ENCODE measurements at places on chromosomes 4 and X.
A peak's percentile ranks its signal among the peaks of the same experiment; 100 is the strongest.

DNA sequence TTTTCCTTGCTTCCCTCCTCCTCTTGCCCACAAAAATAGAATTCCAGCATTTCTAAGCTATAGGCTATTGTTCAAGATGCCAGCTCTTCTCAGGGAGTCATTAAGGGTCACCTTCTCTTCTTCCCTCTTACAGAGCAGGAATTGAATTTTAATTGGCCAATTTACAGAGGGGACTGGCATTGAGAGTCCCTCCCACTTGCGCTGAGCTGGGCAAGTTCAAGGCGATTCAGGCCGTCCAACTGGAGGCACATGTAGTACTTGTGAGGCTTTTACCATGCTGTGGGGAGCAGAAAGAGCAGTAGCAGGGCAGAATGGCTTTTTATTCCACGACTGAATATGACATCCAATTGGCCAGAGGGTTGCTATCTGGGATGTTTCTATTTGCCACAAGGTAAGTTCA lies 181.9 kb downstream of the SOWAHB start:
- DNase-seq, result no peak

DNA sequence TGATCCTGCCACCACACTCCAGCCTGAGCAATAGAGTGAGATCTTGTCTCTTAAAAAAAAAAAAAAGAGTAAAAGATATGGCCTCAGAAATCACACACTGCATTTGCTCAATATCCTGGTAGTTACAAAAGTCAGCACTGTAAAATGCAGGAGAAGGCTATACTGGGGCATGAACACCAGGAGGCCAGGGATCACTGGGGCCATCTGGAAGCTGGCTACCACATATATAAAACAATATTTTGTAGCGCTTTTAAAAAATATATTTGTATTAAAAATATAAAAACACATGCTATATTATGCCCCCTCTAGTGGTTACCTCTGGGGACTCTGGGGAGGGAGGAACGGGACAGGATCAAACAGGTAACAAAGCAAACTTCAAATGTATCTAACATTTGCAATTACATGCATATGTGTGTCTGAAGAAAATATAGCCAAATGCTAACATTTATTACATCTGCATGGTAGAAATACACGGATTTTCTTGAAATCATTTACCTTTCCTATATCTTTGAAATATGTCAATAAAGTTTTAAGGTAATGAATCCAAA lies 4.0 kb downstream of the C4orf46 start:
- DNase-seq, result no peak

- DNase-seq, result no peak
Observed at GRCh38 chr4:140061194-140061593, 92.8 kb downstream of the MAML3 start.

DNA sequence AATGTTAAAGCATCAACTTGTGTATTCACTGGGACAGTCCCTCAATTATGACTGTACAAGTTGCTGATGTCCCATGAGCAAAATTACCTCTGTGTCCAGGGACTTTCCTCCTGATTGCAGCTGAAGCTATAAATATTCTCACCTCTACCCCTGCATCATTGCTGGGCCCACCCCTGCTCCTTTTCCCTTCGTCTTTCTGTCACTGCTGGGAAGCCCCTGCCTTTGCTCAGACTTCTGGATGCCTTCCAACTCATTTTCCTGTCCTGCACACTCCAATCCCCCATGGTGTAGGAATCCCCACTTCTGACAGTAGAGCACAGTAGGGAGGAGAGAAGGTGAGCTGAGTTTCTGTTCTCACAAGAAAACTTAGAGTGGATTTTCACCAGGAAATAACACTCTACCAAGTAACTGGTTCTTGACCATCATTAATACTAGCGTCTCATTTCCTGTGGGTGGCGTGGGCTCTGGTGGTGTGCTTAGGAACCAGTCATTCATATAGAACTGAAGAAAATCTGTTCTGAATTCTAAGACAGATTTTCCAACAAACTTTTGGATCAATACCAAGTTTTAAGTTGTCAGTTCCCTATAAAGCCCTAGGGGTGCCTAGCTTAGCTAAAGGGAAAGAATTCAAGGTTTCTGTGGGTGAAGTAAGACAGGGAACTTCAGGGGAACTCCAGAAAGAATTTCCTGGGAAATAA lies 136.2 kb upstream of the MED14 start:
- DNase-seq, result no peak

- DNase-seq, result no peak
Observed at GRCh38 chrX:151675121-151675746, 20.0 kb upstream of the PRRG3 start.

DNA sequence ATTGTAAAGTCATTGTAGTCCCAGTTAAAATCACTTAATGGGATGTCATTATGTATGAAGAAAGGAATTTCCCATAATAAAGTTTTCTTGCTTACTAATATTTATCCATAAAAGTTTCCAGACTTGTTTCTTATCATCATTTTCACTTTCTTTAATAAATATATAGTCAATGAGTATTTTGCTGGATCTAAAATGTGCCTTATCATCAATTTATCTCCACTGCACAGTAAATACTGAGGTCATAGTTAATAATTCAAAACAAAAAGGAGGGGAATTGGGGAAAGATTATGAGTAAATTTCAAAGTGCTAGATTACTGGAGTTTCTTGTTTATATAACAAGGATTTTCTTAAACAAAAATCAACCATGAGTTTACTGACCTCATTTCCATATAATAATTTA lies 279.5 kb upstream of the DKK2 start:
- no peak for DNase-seq

DNA sequence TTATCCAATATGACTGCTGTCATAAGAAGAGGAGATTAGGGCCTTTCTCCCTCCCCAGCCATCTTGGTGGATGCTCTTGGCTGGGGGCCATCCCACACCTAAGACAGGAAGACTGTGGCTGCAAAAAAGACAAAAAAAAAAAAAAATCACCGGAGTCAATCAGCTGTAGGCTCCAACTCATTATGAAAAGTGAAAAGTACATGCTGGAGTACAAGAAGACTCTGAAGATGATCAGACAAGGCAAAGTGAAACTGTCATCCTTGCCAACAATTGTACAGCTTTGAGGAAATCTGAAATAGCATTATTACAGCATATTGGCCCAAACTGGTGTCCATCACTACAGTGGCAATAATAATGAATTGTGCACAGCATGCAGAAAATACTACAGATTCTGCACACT lies 5.2 kb downstream of the EGFL6 start:
- DNase-seq, result no peak

DNA sequence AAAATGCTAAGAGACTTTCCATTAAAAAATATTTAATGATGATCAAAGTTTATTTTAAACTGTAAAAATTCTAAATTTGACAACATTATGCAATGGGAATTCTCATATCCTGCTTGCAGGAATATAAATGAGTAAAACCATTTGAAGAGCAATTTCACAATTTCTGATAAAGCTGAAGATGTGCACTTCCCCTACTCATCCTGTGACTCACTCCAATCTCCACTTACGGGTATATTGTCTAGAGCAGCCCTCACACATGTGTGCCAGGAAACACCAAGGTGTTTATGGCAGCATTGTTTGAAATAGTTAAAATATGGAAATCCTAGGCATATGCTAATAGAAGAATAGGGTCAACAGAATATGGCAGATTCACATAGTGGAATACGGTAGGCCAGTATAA lies 158.4 kb downstream of the PDHA2 start:
- DNase-seq, result no peak

GRCh38 chr4:112677519-112678091 lies 40.7 kb downstream of the LARP7 start:
- DNase-seq, result no peak

DNA sequence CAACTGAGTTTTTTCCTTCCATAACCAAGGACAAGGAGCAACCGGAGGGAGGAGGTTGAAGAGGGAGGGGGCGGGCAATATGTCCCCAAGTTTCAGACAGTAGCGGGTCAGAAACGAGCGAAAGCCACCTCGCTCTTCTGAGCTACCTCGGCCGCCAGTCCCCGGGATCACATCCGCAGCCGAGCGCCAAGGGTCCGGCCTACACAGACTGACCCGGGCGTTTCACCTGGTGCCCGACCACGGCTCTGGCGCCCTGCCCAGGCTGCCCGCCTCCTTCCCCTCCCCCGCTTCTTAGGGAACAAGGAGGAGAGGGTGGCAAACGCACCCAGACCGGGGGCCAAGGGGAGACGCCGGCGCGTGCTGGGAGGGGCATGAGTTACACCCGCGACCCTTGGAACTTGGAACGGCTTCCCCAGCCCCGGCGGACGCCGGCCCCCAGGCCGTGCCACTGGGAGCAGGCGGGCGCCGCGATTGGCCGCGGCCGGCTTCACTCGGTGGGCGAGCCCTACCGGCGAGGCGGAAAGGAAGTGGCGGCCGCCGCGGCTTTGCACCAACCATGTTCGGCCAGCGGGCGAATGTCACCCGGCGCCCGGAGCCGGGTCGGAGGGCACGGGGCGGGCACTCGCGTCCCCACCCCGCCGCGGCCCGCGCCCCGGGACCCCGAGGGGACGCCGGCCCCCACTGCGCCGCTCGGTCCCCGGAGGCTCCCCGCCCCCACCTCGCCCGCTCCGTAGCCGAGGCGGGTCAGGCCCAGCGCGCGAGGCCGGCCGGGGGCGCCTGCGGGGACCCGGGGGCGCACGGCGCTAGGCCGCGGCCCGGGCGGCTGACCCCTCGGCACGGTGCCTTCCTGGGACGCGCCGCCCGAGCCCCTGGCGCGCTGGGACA lies 1.5 kb downstream of the IRF2 start:
- no peak for DNase-seq

DNA sequence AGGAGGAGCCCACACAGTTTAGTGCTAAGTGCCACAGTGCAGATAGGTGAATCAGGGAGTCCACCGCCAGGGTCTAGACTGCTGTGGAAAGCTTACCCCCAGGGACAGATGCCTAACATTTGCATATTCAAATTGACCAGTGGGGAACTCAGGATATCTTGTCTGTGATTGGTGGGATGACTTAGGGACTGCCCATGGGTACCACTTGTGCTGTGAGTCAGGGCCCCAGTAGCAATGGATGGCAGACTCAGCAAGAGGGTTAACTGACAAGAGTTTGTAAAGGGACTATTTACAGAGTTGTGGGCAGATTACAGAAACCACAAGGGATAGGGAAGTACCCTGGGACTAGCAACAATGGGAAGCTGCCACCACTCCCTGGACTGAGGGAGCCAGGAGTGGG lies 282.1 kb downstream of the BCOR start:
- no peak for DNase-seq

DNA sequence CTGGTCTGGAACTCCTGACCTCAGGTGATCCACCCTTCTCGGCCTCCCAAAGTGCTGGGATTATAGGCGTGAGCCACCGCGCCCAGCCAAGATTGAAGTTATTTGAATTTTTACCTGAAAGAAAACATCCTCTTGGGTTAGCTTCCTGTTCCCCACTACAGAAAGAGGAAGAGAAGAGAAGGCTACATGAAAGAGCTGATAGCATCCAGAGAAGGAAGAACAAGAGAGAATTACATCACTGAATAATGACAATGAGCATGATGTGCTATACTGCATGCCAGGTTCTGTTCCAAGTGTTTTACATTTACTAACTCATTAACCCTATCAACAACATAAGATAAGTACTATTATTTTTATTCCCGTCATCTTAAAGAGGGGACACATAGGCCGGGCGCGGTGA lies 11.5 kb upstream of the TBC1D1 start:
- DNase-seq, result no peak

- DNase-seq, result no peak
Observed at GRCh38 chr4:8344377-8344776, 74.8 kb downstream of the HTRA3 start.

GRCh38 chrX:3514996-3515395 lies 168.5 kb upstream of the MXRA5 start:
- no peak for DNase-seq

DNA sequence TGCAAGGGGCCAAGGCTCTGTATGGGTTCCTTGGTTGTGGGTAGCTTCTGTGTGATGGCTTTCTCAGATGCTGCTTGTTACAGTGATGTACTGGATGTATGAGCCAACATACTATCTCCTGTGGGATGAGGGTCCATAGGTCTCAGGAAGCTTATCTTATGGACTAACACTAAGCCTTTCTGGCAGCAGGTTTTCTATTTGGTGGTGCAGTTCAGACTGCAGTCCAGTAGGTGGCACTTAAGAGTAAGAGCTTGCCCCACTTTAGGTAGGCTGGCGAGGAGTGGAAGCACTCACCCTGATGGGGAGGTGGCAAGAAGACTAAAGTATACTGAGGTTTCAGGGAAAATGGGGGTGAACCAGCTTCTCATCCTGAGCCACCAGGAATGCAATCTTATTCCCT lies 306.7 kb upstream of the MAOA start:
- DNase-seq, result no peak

GRCh38 chr4:7444314-7444713 lies 9.6 kb upstream of the PSAPL1 start:
- DNase-seq, result no peak

GRCh38 chrX:154443992-154444754 lies at the start of gene FAM50A:
TSS of gene FAM50A (plus strand) at chrX:154444141. CDS start at chrX:154444236, 95 bp downstream.
- DNase-seq, result peak; percentile 42

DNA sequence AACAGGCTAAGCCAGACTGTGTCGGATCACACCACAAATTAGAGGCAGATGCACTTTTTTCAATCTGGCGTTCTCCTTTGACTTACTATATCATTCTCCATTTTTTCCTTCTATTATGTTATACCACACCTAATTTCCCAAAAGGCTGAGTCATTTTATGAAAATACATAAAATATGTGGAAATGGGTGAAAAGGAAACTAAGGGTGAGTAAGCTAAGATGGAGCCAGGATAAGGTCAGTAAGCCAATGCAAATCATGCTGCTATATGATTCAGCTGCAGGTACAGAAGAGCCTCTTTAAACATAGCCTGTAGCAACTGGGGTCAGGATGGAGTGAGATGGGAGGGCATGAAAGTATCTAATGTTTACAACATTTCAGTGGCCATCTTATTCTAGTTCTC lies 94.0 kb upstream of the TEX13A start:
- no peak for DNase-seq

- DNase-seq, result no peak
Observed at GRCh38 chr4:119894650-119895208, 171.9 kb downstream of the MAD2L1 start.

GRCh38 chr4:143286701-143287571 lies 49.7 kb upstream of the GAB1 start:
- no peak for DNase-seq

DNA sequence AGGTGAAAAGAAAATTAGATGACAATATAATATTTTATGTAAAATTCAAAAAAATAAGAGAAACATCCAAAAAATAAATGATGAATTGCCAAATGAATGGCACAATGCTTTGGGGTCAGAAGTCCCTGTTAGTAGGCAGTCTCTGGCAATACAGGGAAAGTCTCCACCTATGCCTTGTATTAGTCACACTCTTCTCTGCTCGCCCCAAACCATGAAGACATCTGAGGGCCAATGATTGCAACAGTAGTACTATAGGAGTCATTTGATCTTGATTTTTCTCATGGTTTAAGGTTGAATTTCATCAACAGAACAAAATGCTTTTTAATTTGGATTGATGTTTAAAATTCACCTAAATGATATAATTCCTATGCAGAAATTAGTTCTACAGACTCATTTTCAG lies 3.9 kb upstream of the PRSS12 start:
- no peak for DNase-seq

DNA sequence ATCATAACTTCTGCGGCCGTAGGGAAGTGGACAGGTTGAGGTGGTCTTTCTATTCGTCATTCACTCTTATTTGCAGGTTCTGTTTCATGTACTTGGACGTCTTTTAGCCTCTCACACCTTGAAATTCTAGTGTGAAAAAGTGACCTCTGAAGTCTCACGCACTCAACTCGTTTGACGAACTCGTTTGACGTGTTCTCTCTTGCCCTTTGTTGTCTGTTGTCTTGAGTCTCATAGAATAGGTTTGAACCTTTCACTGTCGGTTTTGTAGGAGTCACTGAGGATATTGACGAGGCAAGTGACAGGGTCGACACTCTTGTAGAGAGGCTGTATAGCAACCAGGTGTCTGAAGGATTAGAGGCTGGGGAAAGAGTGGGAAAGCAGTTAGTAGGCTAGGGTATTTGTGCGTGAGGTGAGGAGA lies 1.1 kb upstream of the PGRMC2 start:
- no peak for DNase-seq

Measured in stimulated activated CD8-positive, alpha-beta memory T cell treated with anti-CD3 and anti-CD28 coated beads, Interleukin-4, amount 100 ng/mL, for 1 hour (primary cell).